ENCODE measurements at places on chromosomes 2 and 18.
A peak's percentile ranks its signal among the peaks of the same experiment; 100 is the strongest.

DNA sequence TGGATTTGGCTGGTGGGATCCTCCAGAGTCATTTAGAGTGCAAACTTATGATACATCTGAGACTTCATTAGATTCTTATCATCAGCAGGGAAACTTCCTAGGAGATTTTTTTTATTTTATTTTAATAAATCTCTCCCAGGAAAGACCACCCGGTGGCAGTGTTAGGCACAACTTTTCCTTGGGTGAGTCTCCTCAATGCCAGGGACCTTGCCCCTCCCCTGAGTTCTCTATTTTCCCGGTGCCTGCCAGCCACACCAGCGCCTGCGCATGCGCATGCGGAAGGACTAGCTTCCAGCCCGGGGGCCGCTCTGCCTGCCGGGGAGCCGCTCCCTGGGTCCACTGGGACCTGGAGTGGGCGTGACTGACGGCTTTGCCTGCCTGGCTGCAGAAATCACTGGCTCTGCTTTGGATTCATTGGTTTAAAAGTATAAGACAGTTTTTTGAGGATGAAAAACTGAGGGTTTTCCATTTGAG, 86.6 kb downstream of the TMEM182 start:
- DNase-seq = no peak

DNA sequence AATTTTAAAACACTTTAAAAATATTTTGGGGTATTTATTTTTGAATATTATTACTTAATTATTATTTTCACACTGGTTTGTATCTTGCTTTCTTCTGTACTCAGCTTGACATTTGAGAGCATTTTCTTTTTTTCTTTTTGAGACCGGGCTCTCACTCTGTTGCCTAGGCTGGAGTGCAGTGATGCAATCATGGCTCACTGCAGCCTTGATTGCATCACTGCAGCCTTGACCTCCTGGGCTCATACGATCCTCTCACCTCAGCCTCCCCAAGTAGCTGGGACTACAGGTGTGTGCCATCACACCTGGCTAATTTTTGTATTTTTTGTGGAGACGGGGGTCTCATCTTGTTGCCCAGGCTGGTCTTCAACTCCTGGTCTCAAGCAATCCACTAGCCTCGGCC, 79.9 kb upstream of the DLX2 start:
- DNase-seq = no peak

DNA sequence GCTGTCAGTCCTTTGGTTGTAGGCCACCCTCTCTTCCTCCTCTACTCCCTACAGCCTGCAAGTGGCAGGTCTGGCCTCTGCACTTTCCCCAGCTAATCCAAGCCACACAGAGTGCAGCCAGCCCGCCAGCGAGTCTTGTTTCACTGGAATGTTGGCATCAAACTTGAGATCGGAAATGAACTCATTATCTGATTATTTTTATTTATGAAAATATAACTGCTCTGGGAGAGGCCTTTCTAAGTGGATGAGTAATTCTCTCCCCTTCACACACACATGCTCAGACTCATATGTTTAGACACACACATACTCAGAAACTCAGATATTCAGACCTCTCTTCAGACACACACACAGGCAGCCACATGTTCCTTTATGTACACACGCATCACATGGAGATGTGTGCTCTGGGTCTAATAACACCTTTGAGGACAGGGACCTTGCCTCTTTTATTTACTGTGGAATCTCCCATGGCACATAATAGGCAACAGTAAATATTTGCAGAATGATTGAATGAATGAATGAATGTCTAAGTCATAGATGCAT, 151.3 kb downstream of the ZFP36L2 start:
- no peak for DNase-seq

DNA sequence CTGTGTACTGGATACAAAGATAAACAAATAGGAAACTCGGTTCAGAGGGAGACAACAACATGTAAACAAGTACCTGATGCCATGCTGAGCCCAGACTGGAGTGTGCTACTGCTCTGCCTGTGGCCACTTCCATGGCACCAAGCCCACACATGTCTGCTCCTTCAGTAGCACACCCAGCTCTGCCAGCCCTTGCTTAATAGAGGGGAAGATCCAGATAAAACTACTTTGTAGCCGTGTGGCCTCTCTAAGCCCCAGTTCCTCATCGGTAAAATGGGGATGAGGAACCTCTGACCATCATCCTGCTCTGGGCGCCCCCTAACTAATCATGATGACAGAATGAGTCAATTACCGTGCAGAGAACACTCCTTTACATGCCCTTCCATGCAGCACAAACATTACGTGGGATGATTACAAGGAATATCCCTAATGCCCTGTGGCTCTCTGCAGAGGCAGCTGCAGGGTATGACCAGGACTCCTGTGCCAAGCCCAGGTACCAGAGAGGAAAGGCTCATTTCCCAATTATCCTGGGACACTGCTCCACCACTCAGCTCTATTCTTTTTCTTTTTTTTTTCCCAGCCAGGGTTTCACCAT, 34.9 kb downstream of the DNMT3A start:
- DNase-seq = no peak

DNA sequence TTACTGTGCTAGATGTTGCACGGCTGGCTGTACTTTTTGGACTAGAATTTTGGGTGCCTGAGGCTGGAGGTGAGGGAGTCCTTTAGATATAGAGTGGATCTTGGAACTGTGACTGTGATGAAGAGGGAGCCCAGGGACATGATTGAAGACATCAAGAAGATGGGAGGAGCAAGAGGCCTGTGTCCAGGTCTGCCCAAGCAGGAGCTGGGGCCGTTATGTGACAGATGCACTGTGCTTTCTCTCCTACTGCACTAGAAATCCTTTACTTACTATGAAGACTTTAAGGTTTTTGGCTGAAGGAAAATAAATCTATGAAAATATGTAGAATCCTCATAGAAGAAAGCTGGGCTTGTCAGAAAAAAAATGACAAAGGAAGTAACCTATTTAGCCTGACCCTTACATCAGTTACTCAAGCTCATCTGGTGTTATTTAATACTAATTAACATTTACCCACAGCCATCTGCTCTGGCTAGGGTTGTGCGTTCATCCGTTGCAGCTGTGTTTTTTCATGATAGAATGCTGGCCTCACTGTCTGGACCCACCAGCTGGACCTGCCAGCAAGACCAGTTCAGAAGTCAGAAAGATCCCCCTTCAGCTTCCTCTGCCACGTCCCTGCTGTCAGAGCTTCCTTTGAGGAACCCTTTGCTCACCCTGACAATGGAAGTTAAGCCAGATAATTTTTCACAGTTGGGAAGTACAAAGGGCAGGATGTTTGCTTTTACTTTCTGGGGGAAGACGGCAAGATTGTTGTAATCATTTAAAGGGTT, 16.7 kb downstream of the TSN start:
- no peak for DNase-seq

GRCh38 chr2:184734338-184734737, 136.0 kb downstream of the ZNF804A start:
- DNase-seq = no peak

DNA sequence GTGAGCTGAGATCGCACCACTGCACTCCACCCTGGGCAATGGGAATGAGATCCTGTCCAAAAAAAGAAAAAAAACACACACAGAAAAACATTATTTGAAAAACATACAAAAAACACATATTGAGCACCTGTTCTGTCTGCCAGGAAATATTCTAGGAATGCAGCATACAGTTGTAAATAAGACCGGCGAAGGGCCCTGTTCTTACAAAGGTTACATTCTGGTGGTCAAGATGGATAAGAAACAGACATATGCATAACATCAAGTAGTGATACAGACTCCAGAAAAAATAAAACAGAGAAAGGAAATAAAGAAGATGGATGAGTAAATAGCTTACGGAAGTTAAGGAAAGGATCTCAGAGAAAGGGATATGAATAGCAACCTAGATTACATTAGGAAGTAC, 159.8 kb downstream of the GALNT3 start:
- no peak for DNase-seq

- peak; percentile 65 for DNase-seq
These were observed 7.0 kb downstream of the LPIN1 start for GRCh38 chr2:11753452-11753885.

DNA sequence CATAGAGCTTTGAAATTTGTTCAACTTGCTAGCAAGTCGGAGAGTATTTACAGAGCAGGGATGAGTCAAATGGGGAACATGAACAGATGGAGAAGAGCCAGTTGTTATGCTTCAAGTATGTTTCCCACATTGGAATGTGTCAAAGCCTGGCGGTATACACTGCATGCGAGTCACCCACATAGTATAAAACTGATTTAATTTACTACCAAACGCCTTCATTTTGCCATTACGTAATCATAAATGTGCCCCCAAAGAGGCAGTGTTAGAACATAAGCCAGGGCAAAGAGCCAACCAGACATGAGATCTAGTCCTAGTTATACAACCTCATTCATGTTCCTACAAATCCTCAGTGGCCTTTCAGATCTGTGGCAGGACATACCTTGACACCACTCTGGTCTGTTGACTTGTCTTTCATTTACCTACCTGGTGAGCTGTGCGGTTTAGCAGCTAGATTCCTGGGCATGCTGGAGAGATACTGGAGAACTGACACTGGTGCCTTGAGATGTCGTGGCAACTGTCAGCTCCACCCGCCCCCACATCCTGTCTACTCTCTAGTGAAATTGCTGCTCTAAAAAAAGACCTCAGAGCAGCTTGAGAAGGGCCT, 21.7 kb upstream of the NRP2 start:
- DNase-seq = no peak

GRCh38 chr2:37348155-37348554, 3.7 kb downstream of the QPCT start:
- DNase-seq = no peak

DNA sequence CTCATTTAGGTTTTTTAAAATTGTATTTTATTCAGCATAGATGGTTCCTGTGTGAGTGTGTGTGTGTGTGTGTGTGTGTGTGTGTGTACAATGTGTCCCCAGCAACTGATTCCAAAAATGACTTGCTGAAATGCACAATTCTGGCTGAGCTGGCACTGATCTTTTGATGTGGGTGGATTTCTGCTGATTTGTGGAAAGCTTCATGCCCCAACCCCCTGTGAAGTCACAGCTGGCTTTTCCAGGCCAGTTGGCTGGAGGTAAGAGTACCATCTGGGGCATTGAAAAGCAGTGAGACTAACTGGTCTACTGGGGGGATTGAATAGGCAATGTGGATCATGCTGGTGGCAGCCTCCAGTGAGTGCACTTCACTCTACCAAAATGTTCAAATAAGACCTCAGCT, 187.2 kb downstream of the LRRTM1 start:
- DNase-seq = no peak

GRCh38 chr2:29202819-29203495, 87.7 kb downstream of the CLIP4 start:
- no peak for DNase-seq

GRCh38 chr18:7020995-7021777, 96.4 kb downstream of the LAMA1 start:
- no peak for DNase-seq

- no peak for DNase-seq
These were observed 49.4 kb upstream of the STON1 start for GRCh38 chr2:48480526-48480925.

DNA sequence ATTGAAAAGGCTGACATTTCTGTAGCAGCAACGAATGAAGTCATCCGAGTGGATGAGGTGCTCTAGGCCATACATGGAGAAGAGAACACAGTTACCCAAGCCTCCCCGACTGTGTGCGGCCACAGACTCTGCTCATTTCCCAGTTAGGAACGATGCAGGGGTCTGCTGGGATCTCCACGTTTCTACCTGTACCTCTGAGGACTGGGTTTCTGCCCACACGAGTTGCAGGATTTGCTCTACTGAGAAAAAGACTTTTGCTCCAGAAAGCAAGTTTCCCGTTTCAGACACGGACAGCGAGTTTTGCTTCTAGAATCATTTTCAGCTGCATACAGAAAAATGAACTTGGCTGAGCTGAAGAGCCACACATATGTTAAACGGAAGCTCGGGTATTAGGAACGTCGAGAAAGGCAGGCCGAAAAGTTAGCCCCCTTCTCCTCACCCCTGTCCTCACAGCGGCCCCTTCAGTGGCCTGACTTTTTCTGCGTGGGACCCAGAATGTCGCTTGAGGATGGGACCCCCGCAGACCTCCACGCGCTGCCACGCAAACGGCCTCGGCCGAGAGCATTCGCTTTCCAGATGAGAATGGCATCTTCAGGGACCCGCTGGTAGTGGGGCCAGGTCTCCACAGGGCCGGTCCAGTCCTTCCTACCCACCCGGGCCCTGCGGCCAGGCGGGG, 582 bp upstream of the RAB31 start:
- DNase-seq = no peak

DNA sequence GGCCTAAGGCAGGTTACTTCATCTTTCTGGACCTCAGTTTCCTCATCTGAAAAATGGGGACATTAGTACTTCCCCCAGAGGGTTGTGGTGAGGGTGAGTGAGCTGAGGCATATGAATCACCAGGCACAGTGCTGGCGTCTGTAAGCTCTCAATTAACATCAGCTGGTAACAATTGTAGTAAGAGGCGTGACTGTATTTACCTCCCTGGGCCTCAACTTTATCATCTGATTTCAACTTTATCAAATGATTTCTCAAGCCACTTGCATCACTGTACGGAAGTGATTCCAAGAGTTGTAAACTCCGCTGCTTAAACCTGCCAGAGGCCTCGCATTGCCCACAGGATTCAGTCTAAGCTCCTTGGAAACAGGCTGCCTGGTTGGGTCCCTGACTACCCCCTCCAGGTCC, 53.6 kb upstream of the PKDCC start:
- DNase-seq = no peak

GRCh38 chr2:15076668-15077067, 444.2 kb downstream of the LRATD1 start:
- DNase-seq = no peak

DNA sequence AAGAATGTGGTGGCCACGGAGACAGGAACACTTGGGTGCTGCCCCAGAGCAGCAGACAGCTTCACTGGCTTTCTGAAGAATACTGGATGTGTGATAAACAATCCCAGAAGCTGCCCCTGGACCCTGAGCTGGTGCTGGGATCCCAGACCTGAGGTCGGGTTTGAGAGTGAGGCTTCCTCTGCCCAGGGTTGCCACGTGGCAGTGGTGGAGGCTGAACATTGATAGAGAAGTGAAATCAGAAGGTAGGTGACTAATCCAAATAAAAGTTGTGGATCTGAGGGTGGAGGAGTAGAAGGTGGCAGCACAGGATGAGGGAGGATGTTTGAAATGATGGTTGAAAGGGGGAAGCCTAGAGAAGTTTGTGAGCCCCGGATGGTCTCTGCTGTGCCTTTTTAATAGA, 64.0 kb downstream of the FMNL2 start:
- no peak for DNase-seq

DNA sequence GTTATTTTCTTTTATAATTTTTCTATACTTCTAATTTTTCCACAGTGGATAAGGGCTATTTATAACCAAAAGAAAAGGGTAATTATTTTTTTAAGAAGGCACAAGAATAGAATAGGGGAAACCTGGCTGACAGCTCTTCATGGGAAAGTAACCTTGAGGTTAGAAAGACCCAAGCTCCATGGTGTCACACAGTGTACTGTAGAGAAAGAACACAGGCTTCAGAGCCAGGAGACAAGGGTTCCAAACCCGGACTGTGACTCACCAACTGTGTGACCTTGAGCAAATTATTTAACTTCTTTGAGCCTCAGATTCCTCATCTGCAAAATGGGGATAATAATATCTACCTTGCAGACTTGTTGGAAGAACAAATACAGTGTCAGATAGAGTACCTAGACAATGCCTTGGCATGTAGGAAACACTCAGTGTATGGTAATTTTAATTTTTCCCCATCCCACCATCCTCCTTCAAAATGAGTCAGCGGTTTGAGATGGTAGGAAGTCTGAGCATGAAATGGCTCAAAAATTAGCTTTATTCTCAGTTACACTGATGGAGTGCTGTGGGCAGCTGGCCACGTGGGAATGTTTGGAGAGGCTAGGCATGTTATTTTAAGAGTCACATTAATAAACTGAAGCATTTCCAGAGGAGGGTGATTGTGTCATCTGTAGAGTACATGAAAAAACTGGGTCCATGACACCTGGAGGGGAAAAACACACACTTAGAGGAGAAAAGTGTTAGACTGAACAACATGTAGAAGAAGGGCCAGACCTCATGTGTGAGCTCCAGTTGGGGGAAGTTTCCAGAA, 36.7 kb downstream of the TMEM37 start:
- DNase-seq = no peak

Measured in GM19239 (cell line).